ENCODE measurements at places on chromosomes 3 and 15.

- DNase-seq = peak; percentile 84
Measured at GRCh38 chr3:108662142-108662738, 72.7 kb downstream of the DZIP3 start.

DNA sequence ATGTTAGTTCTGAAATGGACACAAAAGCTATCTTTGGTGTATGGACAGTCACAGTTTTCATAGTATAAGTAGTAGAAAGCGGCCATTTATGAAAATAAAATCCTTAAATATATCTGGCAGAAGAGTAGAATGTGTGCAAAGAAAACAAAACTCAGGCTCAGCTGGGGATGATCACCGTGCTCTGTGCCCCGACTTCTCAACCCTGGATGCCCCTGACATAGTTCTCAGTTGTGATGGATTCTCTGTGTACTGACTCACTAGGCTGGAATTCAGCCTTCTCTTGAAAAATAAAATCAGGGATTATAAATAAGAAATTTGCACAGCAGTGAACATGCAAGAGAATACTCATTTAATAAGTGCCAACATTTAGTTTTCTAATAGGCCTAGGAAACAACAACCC lies 925.1 kb upstream of the NR2F2 start:
- no peak for DNase-seq

DNA sequence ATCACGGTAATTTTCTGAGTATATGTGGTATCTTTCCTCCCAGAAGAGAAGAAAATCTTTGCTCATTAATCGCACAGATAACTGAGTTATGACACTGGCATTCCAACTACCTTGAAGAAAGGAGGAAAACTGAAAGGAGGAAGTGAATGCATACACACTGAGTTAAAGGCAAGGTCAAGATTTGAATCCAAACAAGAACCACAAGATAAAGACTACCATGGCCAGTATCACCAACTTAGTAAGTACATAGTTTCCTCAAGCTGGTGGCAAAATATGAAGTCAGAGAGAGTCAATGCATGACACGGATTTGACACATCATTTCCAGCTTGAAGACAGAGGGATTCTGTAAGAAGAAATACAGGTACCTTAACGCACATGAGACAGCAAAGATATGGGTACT lies 287.5 kb downstream of the ULK4 start:
- DNase-seq = no peak

DNA sequence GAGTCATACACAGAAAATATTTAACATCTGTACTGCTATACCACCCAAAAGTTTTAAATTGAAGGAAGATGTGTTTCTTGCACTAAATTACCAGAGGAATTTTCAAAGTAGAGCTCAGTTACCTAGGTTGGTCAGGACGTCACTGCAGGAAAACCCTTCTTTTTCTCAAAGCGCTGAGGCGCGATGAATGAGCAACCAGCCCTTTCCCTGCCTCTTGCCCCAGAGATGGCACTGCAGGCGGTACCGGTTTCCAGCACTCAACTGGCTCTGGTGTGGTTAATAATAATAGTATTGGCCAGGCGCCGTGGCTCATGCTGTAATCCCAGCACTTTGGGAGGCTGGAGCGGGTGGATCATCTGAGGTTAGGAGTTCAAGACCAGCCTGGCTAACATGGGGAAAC lies 49.3 kb downstream of the HES1 start:
- no peak for DNase-seq

DNA sequence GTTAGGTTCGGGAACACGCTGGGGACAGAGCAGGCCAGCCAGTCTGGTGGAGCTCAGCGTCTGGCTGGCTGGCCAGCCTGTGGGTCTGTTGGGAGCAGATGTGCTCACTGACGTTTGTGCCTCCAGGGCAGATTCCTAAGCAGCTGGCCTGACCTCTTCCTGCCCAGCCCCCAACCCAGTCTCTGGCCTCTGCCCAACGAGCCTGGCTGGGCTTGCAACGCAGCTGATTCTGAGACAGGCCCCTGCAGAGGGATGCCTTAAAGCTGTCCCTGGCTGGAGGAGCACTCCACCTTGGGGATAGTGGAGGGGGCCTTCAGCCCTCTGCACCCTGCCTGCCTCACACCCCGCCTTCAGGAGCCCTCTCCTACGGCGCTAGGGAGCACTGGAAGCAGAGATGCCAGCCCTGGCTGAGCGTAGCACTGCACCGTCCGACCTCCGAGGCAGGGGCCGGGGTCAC lies 46.0 kb downstream of the KLF13 start:
- DNase-seq = peak; percentile 78

DNA sequence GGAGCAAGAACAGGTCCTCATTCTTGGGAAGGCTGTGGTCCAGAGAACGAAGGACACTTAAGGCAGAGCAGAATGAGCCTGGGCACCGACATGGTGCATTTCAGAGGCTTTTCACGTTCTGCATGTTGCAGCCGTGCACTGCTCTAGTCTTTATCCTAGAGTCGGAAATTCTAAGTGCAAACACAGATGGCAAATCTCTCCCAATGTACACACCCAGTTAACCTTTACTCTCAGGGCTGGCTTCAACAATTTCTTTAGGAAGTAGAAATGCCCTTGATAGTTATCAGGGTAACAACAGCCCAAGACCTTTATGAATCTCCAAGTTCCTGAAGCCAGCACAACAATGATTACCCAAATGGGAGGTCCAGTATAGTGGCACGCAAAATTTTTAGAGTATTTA lies 39.1 kb upstream of the LRTM1 start:
- DNase-seq = no peak

Measured in lung (tissue), 17 donors.